ENCODE measurements at places on chromosomes 6 and 20. TPM values are rescaled to one million over a fixed set of nuclear protein-coding genes. Genes with fewer than 3 reads are reported as not detected.

Gene WFDC5
- total RNA-seq = not detected

Gene UBD
- not detected for total RNA-seq

Gene HUS1B
- total RNA-seq = 0.65 TPM

Gene HSD17B8
- 2.6 TPM for total RNA-seq

Gene MYH7B
- not detected for total RNA-seq

Gene HFE
- 7.4 TPM for total RNA-seq

Gene RAET1E
- 0.63 TPM for total RNA-seq

Gene DDX27
- 42.8 TPM for total RNA-seq

Gene CRISP3
- not detected for total RNA-seq

Gene TNF
- total RNA-seq = not detected

Gene IL17A
- total RNA-seq = not detected

Gene CTAGE9
- total RNA-seq = not detected

Gene IMPG1
- total RNA-seq = not detected

Gene CAGE1
- 0.33 TPM for total RNA-seq

Gene MAS1
- total RNA-seq = under 0.01 TPM

Gene NHLRC1
- total RNA-seq = 3.0 TPM

Gene GPR6
- not detected for total RNA-seq

Gene NRN1
- total RNA-seq = 0.65 TPM

Gene EYS
- 0.09 TPM for total RNA-seq

Gene CARMIL1
- 23.9 TPM for total RNA-seq

Gene RIMS1
- total RNA-seq = not detected

Gene NKX2-2
- not detected for total RNA-seq

Gene MCHR2
- total RNA-seq = not detected

Gene FRK
- 2.0 TPM for total RNA-seq

Gene TNNC2
- 0.45 TPM for total RNA-seq

Gene CFAP61
- total RNA-seq = 0.18 TPM

Gene GTSF1L
- not detected for total RNA-seq

Gene KIF13A
- total RNA-seq = 86.8 TPM

Gene GPX5
- total RNA-seq = not detected

Gene CLDN20
- not detected for total RNA-seq

Gene SLC17A2
- not detected for total RNA-seq

Gene ADA
- 4.6 TPM for total RNA-seq

Gene GRM1
- total RNA-seq = under 0.01 TPM

Gene ACTL10
- 2.5 TPM for total RNA-seq

Gene FOXA2
- total RNA-seq = not detected

Gene SEL1L2
- total RNA-seq = not detected

Gene CNR1
- not detected for total RNA-seq

Gene GNAS-AS1
- total RNA-seq = 0.81 TPM

Gene PRSS16
- total RNA-seq = not detected

Gene HTR1E
- total RNA-seq = not detected

Gene GPLD1
- 0.27 TPM for total RNA-seq

Gene RALGAPA2
- 10.8 TPM for total RNA-seq

Gene EGFL8
- 0.16 TPM for total RNA-seq

Gene AIF1
- total RNA-seq = not detected

Gene HTR1B
- under 0.01 TPM for total RNA-seq

Gene BPI
- 1.4 TPM for total RNA-seq

Gene TMC2
- total RNA-seq = not detected

Gene TP53TG5
- not detected for total RNA-seq

Gene SSTR4
- not detected for total RNA-seq

Data from fibroblast of the aortic adventitia (primary cell).